Gastrocnemius medialis (tissue), 4 donors: ENCODE measurements at places on chromosomes 3 and 15.

GRCh38 chr3:178206521-178206920, 329.7 kb upstream of the KCNMB2 start:
- no peak for DNase-seq

GRCh38 chr3:133948131-133948810, 52.6 kb upstream of the RAB6B start:
- no peak for DNase-seq

GRCh38 chr3:36591959-36592358, 172.4 kb downstream of the DCLK3 start:
- DNase-seq = no peak

- DNase-seq = no peak
Observed at GRCh38 chr15:98874773-98875172, 132.8 kb downstream of the PGPEP1L start.

DNA sequence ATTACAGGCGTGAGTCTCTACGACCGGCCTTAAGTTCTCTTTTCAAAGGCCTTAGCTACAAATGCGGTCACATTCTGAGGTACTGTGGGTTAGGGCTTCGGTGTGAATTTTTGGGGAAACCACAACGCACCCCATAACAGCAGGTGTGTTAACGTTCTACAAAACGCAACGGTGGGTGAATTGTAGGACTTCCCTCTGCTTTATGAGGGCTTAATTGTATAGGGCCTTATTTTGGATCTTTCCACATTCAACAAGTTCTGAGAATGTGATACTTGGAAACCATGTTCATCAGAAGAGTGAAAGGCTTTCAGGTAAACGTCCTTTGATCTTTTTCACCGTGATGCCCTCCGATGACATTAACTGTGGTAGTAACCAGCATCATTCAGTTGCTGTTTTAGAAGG, 998.6 kb upstream of the CFAP20DC start:
- no peak for DNase-seq

DNA sequence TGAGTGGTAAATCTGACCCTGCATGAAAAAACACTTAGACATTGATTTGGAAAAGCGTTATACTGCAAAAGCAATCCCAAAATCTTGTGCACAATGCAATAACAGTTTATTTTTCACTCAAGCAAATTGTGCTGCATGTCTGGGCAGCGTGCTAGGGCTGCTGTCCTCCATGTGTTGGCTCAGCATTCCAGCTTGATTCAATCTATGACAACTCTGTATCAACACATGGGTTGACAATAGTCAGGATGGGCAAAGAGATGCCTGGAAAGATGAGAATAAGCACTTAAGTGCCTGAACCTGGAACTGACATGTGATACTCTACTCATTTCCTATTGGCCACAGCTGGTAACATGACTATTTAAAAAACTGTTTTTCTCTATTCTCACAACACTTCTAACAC, 51.8 kb downstream of the DUT start:
- no peak for DNase-seq

- DNase-seq = no peak
Observed at GRCh38 chr15:57873564-57874209, 167.2 kb downstream of the POLR2M start.

- DNase-seq = no peak
Observed at GRCh38 chr15:50380089-50380488, 25.1 kb upstream of the GABPB1 start.

GRCh38 chr3:157148196-157148889, 11.6 kb downstream of the CCNL1 start:
- DNase-seq = no peak
